ENCODE measurements at places on chromosomes 1 and 21.

DNA sequence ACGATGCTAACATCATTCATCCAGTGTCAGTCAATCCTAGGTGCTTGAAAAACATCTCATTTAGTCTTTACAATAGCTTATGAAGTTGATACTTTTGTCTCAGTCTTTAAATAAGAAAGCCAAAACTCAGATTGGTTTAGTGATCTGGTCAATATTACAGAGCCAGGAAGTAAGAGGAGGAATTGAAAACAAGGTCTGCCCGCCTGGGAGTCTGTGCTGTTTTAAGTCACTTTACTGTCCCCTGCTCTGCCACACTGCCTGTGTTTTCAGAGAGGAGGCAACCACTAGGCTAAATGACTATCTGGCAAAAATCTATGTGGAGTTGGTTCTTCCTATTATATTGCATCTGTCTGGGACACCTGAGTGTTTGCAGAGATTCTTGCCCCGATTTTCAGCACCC lies 62.3 kb downstream of the ST6GALNAC3 start:
- DNase-seq: no peak

- no peak for DNase-seq
These were observed 44.7 kb downstream of the PTGER3 start for GRCh38 chr1:71002709-71003475.

- DNase-seq: no peak
These were observed 35.3 kb upstream of the DMRTA2 start for GRCh38 chr1:50458507-50458906.

GRCh38 chr21:31974454-31974985 lies 101.7 kb downstream of the HUNK start:
- no peak for DNase-seq

DNA sequence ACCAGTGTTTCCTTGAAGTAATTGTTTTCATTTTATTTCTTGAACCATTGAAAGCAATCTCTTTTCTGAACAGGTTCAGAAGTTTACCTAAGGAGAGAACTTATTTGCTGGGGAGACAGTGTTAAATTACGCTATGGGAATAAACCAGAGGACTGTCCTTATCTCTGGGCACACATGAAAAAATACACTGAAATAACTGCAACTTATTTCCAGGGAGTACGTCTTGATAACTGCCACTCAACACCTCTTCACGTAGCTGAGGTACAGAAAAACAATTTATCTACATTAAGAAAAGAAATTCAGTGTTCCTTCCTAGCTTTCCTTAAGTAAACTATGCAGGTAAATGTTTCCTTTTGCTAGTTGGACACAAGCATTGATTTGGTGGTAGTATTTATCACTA lies 27.4 kb downstream of the AGL start:
- no peak for DNase-seq

DNA sequence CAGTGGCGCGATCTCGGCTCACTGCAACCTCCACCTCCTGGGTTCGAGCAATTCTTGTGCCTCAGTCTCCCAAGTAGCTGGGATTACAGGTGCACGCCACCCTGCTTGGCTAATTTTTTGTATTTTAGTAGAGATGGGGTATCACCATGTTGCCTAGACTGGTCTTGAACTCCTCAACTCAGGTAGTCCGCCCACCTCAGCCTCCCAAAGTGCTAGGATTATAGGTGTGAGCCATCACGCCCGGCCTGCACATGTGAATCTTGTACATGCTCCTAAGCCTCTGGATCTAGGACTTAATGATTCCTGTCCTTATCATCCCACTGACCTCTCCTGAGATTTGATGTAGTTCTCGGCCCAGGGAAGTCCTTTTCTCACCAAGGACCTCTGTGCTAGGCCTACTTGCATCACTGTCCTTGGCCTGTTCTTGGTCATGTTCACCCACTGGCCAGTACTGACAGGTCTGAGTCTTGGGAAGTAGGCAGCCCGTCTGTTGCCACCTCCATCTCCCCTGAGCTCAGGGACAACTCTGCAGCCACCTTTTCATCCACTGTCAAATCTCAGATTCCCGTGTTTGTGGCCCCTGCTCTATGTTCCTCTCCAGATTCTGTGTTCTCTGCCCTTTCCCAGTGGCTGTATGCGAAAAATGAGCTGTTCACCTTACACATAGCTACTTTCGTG lies 9.4 kb downstream of the HYI start:
- DNase-seq: no peak

- DNase-seq: no peak
These were observed 124.6 kb downstream of the KIF26B start for GRCh38 chr1:245279346-245279745.

GRCh38 chr21:32712641-32713040 lies 15.2 kb downstream of the SYNJ1 start:
- DNase-seq: no peak

- DNase-seq: no peak
These were observed 155.9 kb upstream of the PALMD start for GRCh38 chr1:99490031-99490430.

DNA sequence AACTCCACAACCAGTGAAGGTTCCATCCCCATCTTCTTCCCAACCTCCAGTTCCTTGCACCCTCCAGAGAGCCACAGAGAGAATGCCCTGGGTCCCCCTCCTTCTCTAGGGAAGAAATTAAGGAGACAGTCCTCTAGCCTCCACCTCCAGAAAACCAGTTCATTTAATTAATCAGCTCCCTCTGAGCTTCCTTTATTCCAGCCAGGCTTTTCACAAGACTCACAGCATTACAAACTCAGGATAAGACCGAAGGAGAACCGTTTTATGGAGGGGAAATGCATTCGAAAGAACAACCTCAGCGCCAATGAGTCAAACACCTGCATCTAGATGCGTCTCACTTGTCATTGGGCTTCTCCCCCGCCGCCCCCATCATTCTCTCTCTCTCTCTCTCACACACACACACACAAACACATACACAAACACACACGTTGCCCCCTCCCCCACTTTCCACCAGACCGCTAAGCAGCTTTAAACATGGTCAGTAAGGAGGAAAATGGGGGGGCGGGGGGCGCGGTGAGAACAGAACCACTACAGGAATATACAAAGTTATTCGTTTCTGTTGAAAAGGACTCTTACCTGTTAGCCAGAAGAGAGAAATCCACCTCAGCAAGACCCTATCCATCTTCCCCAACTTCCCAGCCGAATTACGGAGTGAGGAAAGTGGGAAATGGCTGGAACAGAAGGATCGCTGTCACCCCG lies 544 bp downstream of the ILDR2 start:
- no peak for DNase-seq

DNA sequence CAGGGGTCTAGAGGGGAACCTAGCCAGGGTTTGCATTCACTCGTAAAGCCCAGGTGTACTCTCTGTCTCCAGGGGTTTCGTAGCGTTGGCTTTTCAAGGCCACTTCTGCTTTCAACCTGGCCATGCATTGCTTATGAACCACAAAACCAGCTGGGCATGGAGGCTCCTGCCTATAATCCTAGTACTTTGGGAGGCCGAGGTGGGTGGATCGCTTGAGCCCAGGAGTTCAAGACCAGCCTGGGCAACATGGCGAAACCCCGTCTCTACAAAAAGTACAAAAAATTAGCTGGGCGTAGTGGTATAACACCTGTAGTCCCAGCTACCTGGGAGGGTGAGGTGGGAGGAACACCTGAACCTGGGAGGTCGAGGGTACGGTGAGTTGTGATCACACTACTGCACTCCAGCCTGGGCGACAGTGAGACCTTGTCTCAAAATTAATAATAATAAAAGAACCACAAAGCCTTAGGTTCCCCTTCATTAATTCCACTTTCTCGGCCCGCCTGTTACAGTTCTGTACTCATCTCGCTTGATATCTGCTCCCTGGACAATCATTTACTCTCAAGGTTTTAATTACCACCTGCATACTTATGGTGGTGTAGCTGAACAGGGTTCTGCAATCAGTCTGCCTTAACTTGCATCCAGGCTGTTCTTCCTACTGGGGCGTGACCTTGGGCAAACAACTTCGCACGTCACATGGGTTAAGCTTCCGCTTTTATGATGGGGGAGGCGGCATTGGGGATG lies 6.1 kb downstream of the SLC16A4 start:
- DNase-seq: no peak

- no peak for DNase-seq
These were observed 42.8 kb downstream of the SORT1 start for GRCh38 chr1:109354929-109355328.

DNA sequence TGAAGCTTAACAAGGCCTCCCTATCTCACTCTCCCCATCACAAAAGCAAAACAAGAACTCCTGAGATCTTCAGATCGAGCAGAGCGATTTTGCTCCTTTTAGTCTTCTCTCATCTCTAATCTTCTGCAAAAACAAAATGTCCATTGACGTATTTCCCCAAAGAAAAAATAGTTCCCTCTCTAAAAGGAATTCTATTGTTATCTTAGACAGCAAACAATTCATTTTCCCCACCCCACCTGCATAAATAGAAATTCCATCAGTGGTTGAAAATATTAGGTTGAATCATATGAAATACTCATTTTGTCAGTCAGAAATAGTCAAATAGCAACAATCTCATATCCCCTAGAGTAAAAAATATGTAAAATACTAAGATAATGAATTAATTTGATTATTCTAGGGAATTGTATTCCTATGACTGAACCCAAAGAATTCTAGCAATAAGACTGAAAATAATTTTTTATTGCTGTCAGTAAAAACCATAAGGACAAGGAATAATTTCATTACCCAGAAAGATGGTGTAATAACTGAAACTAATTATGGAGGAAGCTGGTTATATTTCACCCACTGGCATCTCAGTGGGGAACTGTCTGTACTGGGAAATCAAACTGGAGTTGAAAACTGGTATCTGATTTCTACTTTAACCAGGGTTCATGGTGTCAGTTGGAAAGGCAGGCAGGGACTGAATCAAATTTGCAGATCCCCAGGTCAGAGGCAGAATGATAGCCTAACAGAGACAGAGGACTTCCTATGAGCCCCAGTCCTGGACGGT lies 51.3 kb downstream of the RHOU start:
- DNase-seq: no peak

- DNase-seq: no peak
These were observed 509.2 kb downstream of the LTN1 start for GRCh38 chr21:28483301-28484035.

DNA sequence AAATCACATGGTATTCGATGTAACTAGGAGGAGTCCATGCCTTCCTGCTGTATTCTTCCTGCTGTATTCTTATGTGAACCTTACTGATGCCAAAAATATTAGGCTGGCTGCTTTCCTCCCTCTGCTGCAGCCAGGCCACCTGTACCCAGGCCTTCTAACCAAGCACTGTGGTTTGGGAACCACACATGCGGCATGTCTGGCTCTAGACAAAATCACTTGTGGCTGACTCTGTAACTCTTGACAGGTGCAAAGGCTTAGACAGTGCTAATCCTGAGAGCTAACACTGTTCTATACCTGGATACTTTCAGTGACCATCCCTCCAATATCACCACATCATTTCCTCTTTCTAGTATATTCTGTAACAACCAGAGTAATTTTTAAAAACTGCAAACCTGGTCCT lies 67.7 kb downstream of the PCP4 start:
- DNase-seq: no peak

DNA sequence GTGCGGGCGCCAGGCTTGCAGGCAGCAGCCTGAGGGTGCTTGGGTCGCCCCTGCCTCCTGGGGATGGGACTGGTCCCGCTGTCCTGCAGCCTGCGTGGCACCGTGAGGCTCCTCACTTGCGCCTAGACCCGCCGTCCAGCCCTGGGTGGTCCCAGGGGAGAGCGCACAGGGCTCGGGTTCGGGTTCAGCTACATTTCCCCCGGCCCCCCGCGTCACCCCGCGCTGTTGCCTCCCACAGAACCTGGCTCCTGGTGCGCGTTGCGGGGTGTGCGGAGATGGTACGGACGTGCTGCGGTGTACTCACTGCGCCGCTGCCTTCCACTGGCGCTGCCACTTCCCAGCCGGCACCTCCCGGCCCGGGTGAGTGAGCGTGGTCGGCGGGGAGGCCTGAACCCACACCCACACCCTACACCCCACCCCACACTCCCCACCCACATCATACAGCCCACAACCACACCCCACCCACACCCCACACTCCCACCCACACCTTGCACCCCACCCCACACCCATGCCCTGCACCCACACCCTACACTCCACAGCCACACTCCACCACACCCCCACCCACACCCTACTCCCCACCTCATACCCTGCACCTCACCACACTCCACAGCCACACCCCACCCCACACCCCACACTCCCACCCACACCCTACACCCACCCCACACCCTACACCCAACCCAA lies 6.2 kb upstream of the PFKL start:
- DNase-seq: no peak

All from caudate nucleus (tissue), 63 donors.